Stimulated activated CD8-positive, alpha-beta memory T cell treated with anti-CD3 and anti-CD28 coated beads, Interleukin-7, amount 100 ng/mL, for 4 hours (primary cell): ENCODE measurements at places on chromosomes 3 and 15.

DNA sequence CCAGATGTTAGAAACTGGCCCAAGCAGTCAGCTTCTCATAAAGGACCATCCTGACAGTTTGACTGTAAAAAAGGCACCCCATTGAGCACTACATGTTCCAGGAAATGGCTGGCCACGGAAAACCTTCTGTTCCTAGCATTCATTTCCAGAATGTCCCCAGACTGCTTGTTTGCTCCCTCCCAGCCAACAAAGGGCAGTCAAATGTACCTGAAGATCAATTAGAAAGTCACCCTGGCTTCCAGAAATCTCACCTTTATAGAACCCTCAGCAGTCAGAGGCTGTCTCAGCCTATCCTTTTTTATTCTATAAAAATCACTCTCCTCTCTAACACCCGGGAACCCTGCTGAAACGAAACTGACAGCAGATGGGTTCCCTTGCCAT, 784 bp upstream of the SAMMSON start:
- no peak for DNase-seq

DNA sequence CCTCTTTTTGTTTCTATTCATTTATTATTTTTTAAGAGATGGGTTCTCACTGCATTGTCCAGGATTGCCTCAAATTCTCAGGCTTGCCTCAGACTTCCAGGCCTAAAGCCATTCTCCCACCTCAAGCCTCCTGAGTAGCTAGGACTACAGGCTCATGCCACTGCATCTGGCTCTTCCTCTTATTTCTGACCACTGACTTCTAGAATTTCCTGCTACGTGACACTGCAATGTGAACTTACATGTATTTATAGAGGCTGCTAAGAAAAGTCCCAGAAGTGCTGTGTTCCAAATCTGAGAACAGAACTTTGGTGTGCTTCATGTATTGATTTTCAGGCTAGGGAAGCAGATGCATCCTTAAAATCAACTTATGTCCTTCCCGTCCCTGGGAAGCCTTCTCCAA, 407.4 kb downstream of the RSL24D1 start:
- no peak for DNase-seq

- DNase-seq = no peak
Measured at GRCh38 chr3:158842976-158843375, 41.1 kb downstream of the MFSD1 start.

GRCh38 chr15:52349052-52349700, 53.6 kb upstream of the MYO5C start:
- no peak for DNase-seq

DNA sequence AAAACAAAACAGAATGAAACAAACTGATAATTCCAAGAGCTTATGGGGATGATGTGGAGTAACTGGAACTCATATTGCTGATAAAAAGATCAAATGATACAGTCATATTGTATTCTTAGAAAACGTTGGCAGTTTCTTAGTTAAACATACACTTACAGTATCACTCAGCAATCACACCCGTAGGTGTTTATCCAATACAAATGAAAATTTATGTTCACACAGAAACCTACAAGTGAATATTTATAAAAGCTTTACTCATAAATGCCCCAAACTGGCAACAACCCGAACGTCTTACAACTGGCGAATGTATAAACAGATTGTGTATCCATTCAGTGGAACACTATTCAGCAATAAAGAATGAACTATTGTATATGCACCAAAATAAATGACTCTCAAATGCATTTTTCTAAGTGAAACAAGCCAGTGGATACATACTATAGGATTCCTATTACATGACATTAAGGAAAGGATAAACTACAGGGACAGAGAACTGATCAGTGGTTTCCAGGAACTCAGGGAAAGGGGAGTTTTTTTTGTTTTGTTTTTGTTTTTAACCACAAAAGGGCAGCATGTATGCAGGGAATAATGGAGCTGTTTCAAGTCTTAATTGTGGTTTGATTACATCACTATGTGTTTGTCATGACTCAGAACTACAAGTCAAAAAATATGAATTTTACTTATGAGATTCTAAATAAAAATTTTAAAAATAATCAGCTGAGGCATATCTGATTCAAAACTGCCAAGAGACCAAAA, 71.8 kb upstream of the NDUFB4 start:
- DNase-seq = no peak

- DNase-seq = no peak
Measured at GRCh38 chr3:171439996-171440395, 20.2 kb downstream of the TNIK start.

DNA sequence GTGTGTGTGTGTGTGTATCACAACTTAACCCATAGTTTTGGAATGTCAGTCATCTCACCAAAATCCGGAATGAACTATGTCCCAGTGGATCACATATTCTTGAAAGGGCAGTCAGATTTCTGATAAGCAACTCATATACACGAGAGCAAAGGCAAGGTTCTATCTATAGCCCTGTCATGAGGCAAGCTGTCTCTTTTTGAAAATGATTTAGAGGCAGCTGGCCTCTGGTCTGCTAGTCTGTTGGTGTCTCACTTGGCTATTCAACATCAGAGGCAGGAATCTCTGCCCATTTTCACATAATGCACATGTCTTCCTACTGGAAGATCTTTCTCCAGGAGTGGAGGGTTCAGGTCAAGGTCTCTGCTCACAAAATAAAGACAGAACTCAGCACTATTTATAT, 79.8 kb downstream of the CNTN6 start:
- no peak for DNase-seq

DNA sequence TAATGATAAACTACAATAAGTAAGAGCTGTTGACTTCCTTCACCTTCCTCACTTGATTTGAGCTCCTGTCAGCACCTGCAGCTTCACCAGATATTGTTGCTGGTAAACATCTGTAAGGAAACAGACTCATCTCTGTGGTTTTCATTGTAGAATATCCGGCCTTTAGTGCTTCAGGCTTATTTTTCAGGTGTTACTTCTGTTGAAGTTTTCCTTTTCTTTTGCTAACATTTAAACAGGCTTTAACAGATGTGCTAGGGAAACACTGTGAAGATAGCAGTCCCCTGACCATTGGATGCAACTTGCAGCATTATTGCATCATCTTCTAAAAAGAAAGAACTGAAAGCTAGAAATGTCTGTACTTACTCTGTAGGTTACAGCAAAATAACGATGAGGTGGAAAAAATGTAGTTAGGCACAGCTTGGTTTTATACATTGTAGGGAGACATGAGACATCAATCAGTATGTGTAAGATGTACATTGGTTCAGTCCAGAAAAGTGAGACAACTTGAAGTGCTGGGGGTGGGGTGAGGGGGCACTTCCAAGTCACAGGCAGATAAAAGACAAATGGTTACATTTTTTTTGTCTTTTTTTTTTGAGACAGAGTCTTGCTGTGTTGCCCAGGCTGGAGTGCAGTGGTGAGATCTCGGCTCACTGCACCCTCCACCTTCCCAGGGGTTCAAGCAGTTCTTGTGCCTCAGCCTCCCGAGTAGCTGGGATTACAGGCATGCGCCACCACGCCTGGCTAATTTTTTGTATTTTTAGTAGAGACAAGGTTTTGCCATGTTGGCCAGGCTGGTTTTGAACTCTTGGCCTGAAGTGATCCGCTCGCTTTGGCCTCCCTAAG, 10.2 kb downstream of the EDEM1 start:
- DNase-seq = no peak

DNA sequence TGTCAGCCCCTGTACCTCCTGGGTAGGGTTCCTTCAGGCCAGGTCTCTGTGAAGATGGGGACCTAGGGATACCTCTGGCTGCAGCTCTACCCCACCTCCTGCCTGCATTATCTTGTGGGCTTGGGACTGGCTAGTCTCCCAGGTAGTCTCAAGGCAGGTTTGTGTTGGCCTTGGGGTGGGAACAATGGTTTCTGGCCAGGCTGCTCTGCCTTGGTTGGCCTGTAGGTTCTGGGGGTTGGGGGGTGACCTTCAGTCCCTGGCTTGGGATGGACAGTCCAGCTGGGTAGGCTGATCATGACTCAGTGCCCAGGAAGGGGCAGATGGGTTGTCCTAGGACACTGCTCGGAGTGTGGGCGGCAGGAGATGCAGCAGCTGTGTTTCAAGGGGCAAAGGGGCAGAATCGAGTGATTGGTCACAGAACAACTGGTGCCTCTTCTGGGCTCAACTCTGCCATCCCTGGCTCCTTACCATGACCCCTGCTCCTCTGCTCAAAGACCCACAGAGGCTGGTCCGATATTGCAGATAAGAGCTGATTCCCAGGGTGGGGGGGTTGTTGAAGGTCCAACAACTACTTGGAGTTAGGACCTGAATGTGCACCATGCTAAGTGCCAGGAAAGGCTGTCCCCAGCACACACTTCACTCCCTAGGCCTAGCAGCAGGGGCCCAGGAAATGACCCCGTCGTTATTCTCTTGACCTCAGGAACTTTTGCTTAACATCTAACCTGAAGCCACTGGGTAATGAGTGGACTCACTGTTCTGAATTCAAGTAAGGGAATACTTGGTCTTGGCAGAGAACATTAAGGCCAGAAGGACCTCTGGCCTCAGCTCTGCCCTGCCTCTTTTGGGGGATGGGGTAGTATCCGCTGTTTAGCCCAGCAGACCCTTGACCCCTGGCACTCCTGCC, 18.1 kb upstream of the BSN start:
- no peak for DNase-seq

GRCh38 chr3:167973901-167974300, 121.8 kb downstream of the GOLIM4 start:
- DNase-seq = no peak

DNA sequence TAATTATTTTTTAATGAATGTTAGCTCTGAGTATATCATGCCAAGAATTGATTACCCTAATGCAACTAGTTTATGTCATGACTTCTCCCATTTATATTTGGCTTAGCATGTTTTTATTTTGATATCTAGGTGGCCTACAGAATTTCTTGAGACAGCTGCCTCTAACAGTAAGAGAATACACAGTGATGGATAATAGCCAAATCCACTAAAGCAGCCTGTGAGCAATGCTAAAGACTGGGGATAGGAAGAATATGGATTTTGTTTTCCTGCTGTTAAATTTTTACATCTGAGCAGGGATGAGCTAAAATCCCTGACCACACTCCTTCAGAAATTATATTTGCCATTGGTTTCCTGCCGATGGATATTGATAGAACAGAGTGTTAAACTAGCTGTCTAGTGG, 149.3 kb upstream of the TGFBR2 start:
- no peak for DNase-seq

GRCh38 chr3:48142316-48142870, 45.8 kb downstream of the CDC25A start:
- no peak for DNase-seq

- no peak for DNase-seq
Measured at GRCh38 chr15:100194996-100195395, 146.8 kb downstream of the ADAMTS17 start.

- no peak for DNase-seq
Measured at GRCh38 chr15:29337156-29337959, 67.7 kb upstream of the NSMCE3 start.

DNA sequence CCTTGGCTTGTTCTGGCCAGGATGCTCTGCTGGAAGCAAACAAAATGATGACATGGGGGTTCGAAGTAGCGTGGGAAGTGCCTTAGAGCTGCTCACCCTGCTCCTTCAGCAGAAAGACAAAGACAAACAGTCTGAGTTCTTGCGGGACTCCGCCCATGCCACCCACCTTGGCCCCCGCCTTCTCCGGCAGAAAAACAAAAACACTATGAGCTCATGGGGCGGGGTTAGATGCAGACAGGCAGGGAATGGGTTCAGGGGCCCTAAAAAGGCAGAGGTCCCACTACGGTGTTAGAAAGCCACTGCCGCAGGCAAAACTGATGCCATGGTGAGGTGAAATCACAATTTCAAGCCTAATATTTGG, 9.7 kb upstream of the NCKIPSD start:
- DNase-seq = no peak

DNA sequence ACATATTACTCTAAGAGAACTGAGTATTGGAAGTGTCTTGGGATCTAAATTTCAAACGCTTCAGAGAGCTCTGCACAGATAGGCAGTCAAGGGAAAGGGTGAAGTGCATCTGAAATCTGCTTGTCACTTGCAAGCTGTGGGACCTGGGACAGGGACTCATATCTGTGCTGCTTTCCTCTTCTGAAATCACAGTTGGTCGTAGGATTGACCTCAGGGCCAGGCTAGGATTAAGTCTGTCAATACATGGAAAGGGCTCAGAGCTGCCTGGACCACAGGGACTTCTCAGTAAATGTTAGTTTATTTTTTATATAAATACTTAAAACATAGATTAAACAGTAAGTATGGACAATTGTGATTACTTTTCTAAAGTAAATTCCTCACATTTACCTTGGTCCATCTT, 74.7 kb upstream of the CMTM7 start:
- no peak for DNase-seq

DNA sequence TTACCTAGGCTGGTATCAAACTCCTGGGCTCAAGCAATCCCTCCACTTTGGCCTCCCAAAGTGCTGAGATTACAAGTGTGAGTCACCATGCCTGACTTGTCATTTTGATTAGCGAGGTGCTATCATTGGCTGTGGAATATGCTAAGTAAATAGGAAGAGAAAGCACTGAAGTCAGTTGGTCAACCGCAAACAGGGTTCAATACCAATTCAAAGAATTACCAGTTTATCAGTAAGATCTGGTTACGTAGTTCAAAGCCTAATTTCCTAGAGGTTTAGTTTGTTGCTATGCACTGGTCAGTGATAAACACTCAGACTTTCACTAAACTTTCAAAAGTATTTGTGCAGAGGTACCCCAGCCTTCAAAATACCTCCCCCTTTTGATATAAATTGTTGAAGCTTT, 29.5 kb downstream of the GLB1 start:
- DNase-seq = no peak

DNA sequence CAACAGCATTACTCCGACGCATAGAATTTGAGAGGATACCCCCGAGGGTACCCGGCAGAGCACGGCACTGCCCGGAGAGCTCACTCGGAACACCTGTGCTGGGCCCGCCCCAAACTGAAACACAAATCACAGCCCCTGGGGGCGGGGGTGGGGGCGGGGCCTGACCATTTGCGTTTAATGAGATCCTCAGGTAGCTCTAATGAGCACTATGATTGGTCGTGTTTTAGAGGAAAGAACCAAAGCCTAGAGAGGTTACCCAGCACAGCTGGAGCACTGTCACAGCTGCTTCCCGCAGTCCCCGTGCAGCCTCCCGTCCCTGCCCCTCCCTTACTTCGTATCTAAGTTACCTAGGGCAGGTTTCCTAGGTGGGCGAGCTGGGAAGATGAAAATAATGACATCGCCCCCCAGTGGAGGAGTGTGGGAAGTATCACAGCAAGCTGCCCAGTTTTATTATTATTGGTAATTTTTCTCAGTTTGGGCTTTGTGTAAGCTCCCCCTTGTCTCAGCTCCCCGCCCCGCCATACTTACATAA, 187.1 kb downstream of the PDE8A start:
- peak; percentile 26 for DNase-seq

DNA sequence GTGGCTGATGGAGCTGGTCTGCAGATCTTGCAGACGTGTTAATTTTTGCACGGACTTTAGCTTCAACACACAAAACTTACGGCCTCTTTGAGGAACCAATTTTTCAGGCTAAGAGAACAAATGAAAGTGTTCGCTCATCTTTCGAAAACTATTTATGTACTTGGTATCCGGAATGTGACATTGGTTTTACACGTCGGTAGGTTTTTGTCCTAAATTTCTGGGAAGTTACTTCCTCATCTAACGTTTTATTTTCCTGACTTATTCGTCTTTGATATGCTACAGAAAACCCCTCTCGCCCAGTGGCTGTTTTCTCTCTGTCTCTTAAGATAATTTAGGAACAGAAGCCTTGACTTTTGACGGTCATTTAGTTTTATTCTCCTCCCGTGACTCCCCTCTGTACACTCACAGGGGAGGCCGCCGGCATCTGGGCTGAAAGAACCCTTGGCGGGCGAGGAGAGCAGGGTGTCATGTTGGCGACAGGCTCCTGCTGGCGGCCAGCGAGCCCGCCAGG, 834 bp upstream of the GREM1 start:
- DNase-seq = no peak

- DNase-seq = no peak
Measured at GRCh38 chr15:69664572-69665571, 212.3 kb downstream of the RPLP1 start.
